ENCODE measurements at places on chromosomes 16 and 17. TPM values are rescaled to one million over a fixed set of nuclear protein-coding genes. Genes with fewer than 3 reads are reported as not detected.

The OR3A3 gene
- total RNA-seq = not detected

The CD300A gene
- not detected for total RNA-seq

The AANAT gene
- not detected for total RNA-seq

The STH gene
- not detected for total RNA-seq

The RCVRN gene
- total RNA-seq = not detected

The STAC2 gene
- 0.04 TPM for total RNA-seq

DNA sequence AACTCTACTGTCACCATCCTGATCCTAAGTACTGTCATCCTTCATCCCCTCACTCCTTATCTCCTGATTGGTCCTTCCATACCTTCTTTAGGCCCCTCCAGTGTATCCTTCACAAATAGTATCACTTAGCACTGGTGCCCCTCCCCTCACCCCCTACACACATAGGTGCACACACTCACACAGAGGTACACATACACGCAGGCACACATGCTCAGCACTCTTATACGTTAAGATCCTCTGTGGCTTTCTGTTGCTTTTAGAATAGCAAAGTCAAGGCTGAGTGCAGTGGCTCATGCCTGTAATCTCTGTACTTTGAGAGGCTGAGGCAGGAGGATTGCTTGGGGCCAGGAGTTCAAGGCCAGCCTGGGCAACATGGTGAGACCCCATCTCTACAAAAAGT is 32.1 kb downstream of the CDRT15 start:
- DNase-seq = no peak

GRCh38 chr16:90023078-90023447 is 3.8 kb upstream of the DBNDD1 start:
- DNase-seq = no peak

GRCh38 chr16:49623501-49624266 is 232.2 kb downstream of the ZNF423 start:
- no peak for DNase-seq

DNA sequence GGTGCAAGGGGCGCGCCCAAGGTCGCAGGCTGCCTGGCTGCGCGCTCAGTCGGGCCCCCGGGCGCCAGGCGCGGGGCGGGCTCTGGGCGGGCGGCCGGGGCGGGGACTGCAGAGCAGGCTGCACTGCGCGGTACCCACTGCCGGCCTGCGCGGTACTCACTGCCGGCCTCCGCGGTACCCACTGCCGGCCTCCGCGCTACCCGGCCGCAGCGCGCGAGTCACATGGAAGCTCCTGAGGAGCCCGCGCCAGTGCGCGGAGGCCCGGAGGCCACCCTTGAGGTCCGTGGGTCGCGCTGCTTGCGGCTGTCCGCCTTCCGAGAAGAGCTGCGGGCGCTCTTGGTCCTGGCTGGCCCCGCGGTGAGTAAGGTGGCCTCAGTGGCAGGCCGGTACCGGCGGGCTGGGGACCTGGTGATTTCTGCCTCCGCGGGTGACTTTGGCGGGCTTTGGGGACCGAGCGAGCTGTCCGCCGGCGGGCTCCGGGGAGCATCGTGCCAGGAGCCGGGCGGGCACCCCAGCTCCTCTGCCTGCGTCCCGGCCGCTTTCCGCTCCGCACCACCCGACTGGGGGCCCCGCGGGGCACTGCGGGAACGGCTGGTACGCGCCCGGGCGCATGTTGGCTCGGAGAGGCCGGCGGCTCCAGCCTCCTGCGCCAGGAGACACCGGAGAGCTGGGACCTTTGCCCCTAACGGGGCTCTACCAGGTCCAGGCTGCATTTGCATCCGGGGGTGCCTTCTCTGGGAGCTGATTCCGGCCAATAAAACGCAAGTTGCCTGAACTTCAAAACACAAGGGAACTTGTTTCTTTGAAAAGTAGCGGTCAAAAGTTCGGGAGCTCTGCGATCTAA is at the start of gene SLC47A1:
Gene SLC47A1, plus strand, starts transcription at position 137 of the 844 bp plus-strand sequence. Its CDS starts 86 bp downstream, at position 223.
- DNase-seq = no peak

DNA sequence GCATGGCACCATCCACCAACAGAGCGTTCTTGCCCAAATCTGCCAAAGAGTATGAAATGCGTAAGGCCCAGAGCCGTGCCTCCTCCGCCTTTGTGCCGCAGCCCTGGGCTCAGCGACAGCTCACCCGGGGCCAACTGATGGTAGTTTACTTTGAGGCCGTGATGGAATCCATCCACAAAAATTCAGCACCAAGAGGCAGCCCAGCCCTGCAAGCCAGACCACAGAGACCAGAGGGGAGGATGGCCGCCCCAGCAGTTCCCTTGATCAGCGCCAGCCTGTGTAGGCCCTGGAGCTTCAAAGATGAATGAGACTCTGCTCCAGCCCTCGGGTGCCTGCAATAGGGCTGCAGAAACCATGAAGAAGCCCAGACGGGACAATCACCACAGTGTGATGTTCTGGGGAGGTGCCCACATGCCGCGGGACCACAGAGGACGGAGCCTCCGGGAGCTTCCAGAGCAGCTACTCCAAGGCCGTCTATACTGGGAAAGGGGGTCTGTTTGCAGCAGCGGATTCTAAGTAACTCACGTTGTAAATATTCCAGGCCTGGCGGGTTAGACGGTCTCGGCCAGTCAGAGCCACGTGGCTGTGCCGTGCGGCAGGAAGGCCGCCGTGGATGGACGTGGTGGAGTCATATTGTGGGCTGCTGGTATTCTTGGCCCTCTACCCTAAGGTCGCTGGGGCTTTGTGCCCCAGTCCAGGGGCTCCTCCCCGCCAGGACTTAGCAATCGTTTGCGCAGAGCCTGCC is 80.3 kb downstream of the RBFOX3 start:
- DNase-seq = no peak

DNA sequence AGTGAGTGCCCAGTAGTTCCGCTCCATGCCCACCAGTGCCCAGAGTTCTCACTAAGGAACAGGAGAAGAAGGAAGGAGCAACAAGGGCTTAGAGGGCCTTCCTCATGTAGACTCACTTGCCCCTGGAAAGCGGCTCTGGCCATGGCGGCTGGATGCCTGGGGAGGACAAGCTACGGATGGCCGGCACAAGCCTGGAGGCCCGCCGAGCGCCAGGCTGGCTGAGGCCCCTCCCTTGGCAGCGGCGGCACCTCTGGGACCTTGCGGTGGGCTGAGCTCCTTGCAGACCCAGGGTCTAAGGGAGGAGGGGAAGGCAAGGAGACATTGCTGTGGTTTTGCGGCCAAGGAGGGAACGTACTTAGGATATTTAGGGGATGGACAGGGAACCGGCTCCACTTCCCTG is 160.1 kb downstream of the SALL1 start:
- no peak for DNase-seq

- DNase-seq = peak; percentile 49
Measured at GRCh38 chr16:1645914-1646525, 32.1 kb upstream of the JPT2 start.

DNA sequence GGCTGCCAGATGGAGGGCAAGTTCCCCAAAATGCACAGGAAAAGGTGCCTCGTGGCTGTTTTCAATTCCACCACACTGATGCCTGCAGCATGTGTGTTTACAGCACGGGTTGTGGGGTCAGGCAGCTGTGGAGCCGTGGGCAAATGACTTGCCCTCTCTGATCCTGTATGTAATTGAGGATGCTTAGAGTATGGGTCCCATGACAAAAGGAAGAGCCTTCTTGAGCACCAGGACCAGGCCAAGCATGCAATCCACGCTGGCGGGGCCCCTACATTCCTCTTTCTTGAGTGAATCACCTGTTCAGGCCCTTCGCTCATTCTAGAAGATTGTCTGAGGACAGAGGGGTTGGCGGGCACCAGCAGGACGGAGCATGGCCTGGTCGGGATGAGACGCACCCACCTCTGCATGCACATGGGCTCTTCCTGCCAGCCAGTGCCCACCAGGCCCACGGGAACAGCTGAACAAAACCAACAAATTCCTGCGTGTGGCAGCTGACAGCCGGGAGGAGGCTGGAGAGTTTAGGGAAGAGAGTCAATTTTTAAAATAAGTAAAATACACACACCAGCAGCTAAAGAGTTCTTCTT is 1.4 kb upstream of the CTRB2 start:
- DNase-seq = no peak

- DNase-seq = peak; percentile 15
Measured at GRCh38 chr17:40909755-40910154, 24.7 kb upstream of the KRT20 start.

GRCh38 chr17:74687886-74688285 is 24.8 kb downstream of the CD300LF start:
- no peak for DNase-seq

GRCh38 chr17:63928172-63928666 is 3.9 kb downstream of the CD79B start:
- DNase-seq = no peak

GRCh38 chr17:33689725-33690124 is 396.6 kb upstream of the ASIC2 start:
- DNase-seq = no peak

All from H4 (cell line).